ENCODE measurements at places on chromosomes 13 and 19.
A peak's percentile ranks its signal among the peaks of the same experiment; 100 is the strongest.

DNA sequence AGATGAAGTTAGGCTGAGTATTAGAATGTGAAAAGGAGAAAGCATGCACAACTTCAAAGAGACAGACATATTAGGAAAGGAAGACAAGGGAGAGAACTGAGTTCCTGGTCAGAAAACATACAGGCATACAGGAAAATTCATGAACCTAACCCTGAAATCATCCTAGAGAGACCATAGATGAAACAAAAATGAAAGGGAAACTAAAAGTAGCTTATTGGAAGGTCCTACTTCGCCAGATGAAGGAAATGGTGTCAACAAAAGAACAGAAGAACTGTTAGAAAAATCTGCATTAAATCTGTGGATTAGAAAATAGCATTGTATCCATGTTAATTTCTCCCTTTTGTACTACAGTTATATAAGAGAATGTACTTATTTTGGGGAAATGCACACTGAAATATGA lies 169.0 kb upstream of the UFM1 start:
- no peak overlapping the region for H3K27ac ChIP-seq
- H3K4me1 ChIP-seq: no peaks in the 10 kb centered on the region
- H3K27me3 ChIP-seq: no peaks in the 10 kb centered on the region
- H3K4me3 ChIP-seq: peak overlapping the region; percentile 18

DNA sequence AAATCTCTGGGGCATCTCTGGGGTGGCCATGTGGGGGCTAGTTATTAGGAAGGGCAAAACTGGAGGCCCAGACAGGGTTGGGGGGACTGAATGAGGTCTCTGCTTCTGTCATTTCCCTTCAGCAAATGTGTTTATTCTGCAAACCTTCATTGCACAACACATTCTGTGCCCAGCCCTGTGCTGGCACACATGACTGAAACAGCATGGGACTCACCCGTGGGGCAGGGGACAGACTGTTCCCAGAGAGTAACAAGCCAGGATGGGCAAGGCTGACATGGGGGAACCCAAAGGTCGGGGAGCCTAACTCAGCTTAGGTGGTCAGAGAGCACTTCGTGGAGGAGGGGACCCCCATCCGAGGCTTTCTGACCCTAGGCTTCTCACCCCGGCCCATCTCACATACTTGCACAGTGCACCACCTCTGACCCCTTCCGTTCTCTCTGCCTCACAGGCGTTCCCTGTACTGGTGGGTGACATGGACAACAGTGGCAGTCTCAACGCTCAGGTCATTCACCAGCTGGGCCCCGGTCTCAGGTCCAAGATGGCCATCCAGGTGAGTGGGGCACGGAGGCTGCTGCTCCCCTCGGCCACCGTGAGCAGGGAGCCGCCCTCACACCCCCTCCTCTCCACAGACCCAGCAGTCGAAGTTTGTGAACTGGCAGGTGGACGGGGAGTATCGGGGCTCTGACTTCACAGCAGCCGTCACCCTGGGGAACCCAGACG lies 2.4 kb downstream of the TOMM40 start:
- H3K27me3 ChIP-seq: no peaks in the 10 kb centered on the region
- H3K27ac ChIP-seq: no peak overlapping the region
- H3K36me3 ChIP-seq: peaks cover 63% of the 10 kb centered on the region

DNA sequence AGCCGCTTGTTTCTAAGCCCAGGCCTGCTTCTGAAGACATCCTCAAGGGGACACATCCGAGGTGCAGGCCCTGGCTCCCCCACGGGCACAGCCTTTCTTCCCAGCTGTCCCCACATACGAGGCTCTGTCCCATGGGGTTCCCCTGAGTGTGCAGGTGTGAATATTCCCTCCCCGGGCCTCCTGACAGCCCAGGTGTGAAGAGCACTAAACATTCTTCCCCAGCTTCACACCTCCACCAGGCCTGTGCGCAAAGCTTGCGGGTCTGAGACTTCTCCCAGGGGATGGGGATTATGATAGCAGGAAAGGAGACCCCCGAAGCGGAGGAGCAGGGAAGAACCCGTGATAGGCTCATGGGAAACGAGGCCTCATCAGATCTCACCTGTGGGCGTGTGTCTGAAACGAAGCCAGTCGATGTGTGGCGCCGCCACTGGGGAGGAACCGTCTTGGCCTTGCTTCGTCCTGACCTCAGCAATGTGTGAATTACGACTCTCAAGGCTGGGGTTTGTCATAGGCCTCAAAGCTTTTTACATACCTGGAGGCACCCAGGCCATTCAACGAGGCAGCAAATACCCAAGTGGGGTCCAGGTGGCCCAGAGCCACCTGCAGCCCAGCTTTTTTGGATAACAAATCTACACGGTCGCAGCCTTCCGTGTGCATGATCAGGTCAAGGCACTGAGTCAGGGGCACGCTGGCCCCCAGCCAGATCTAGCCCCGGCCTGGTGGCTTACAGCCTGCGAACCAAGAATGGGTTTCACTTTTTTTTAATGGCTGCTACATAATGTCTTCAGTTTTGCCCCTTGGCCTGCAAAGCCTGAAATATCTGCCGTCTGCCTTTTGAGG lies 134.3 kb downstream of the STK24 start:
- H3K36me3 ChIP-seq: peaks cover 50% of the 10 kb centered on the region
- DNase-seq: no peak
- H3K27ac ChIP-seq: no peak overlapping the region
- H3K4me1 ChIP-seq: peaks cover 8% of the 10 kb centered on the region
- no peaks in the 10 kb centered on the region for H3K27me3 ChIP-seq
- H3K4me3 ChIP-seq: no peak overlapping the region

GRCh38 chr19:7603919-7604318 lies 8.3 kb downstream of the CAMSAP3 start:
- H3K27ac ChIP-seq: no peak overlapping the region
- DNase-seq: no peak
- no peak overlapping the region for H3K4me3 ChIP-seq

GRCh38 chr19:39514840-39515550 lies at the start of gene SELENOV:
Gene SELENOV, plus strand, starts transcription at chr19:39515139. Its CDS starts 74 bp downstream, at chr19:39515213.
- H3K4me1 ChIP-seq: peaks cover 13% of the 10 kb centered on the region
- no peak within 1 kb of the TSS for H3K27ac ChIP-seq
- no peak for DNase-seq
- no peaks in the 10 kb centered on the region for H3K36me3 ChIP-seq

- H3K27me3 ChIP-seq: no peaks in the 10 kb centered on the region
- H3K36me3 ChIP-seq: no peaks in the 10 kb centered on the region
- H3K4me3 ChIP-seq: no peak overlapping the region
- H3K4me1 ChIP-seq: peaks cover 29% of the 10 kb centered on the region
- DNase-seq: no peak
- H3K27ac ChIP-seq: no peak overlapping the region
Observed at GRCh38 chr19:49781394-49781793, 14.6 kb downstream of the AP2A1 start.

GRCh38 chr19:45650722-45651121 lies 11.5 kb upstream of the EML2 start:
- no peak for DNase-seq
- no peak overlapping the region for H3K27ac ChIP-seq
- no peak overlapping the region for H3K4me3 ChIP-seq
- H3K4me1 ChIP-seq: no peaks in the 10 kb centered on the region
- no peaks in the 10 kb centered on the region for H3K27me3 ChIP-seq

Measured in heart right ventricle (tissue), 16 donors.